ENCODE measurements at places on chromosomes 1 and 21. TPM values are rescaled to one million over a fixed set of nuclear protein-coding genes. Genes with fewer than 3 reads are reported as not detected.

GRCh38 chr1:163959622-163960021 lies 599.4 kb upstream of the PBX1 start:
- H3K4me1 ChIP-seq: no peaks in the 10 kb centered on the region
- peaks cover under 1% of the 10 kb centered on the region for H3K36me3 ChIP-seq
- no peak overlapping the region for H3K27ac ChIP-seq
- DNase-seq: no peak
- no peak overlapping the region for H3K4me3 ChIP-seq
- H3K27me3 ChIP-seq: no peaks in the 10 kb centered on the region

DNA sequence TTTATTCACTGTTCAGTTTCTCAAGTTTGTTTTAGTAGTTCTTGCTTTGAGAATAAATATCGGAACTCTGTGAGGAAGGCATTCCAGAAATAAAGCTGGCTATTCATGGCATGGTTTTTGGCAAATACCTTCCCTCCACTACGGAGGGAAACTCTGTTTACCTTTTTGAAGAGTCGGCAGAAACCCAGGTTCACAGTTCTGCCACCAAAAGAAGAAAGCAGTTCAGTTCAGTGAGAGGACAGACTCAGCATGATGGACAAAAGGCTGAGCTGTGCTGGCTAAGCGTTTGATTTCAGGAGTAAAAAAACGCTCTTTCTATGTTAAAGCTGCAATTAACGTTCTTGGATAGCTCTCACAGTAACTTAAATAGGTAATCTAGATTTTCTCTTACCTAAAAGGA lies 42.4 kb downstream of the CNN3 start:
- H3K36me3 ChIP-seq: no peaks in the 10 kb centered on the region
- no peak for DNase-seq
- no peaks in the 10 kb centered on the region for H3K27me3 ChIP-seq
- H3K27ac ChIP-seq: no peak overlapping the region
- no peak overlapping the region for H3K4me3 ChIP-seq

DNA sequence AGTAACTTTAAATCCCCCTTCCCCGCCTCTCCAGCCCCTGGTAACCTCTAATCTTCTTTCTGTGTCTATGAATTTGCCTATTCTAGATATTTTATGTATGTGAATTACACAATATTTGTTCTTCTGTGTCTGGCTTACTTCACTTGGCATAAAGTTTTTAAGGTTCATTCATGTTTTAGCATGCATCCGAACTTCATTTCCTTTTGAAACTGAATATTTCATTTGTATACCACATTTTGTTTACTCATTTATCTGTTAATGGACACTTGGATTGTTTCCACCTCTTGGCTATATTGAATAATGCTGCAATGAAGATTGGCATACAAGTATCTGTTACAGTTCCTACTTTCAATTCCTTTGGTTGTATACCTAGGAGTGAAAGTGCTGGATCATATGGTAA lies 205.3 kb downstream of the TM2D1 start:
- H3K4me1 ChIP-seq: no peaks in the 10 kb centered on the region
- no peak overlapping the region for H3K4me3 ChIP-seq
- H3K27ac ChIP-seq: no peak overlapping the region
- no peak for DNase-seq
- H3K36me3 ChIP-seq: no peaks in the 10 kb centered on the region

- no peak overlapping the region for H3K4me3 ChIP-seq
- H3K4me1 ChIP-seq: no peaks in the 10 kb centered on the region
- H3K36me3 ChIP-seq: no peaks in the 10 kb centered on the region
- H3K27ac ChIP-seq: no peak overlapping the region
- peaks cover 16% of the 10 kb centered on the region for H3K27me3 ChIP-seq
Measured at GRCh38 chr1:22611530-22611947, 24.9 kb upstream of the C1QA start.

GRCh38 chr1:222047366-222047765 lies 305.5 kb upstream of the DUSP10 start:
- DNase-seq: no peak
- H3K4me3 ChIP-seq: no peak overlapping the region
- no peaks in the 10 kb centered on the region for H3K27me3 ChIP-seq
- H3K4me1 ChIP-seq: peaks cover 21% of the 10 kb centered on the region

DNA sequence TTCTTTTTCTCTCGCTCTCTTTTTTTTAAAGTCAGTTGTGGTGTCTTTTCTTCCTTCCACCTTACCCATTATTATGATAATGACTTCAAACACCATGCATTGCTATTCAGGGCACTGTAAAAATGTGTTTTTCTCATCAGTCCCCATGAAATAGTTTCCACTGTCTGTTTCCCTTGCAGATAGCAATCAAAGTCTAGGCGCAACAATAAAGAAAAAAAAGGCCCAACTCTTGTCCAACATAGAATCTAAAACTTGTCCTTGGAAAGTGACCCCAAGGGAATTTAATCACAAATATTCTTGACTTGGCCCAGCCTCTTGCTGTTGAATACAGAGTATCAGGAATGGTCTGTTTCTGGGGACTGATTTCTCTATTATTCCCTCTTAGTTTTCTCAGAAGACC lies 382.5 kb downstream of the PLPP3 start:
- no peak overlapping the region for H3K27ac ChIP-seq
- no peak overlapping the region for H3K4me3 ChIP-seq
- no peak for DNase-seq
- no peaks in the 10 kb centered on the region for H3K4me1 ChIP-seq
- H3K36me3 ChIP-seq: no peaks in the 10 kb centered on the region

DNA sequence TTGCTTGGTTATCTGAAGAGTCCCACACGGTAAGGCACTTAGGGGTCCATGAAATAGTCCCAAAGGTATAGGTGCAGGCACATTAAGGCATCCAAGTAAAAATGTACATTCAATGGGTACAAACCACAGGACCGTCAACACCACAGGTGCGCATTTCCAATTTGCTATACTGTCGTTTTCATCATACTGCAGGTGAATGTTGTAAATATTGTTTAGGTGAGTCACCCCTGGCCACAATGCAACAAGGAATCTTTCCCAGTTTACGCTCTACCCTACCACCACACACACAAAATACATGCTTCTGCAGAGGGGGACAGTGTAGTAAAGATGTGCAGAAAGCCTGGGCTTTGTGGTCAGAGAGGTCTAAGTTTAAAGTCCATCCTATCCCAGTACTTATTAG lies 13.7 kb downstream of the CADM3 start:
- peaks cover 59% of the 10 kb centered on the region for H3K27me3 ChIP-seq
- H3K4me1 ChIP-seq: peaks cover 2% of the 10 kb centered on the region
- no peak overlapping the region for H3K4me3 ChIP-seq
- no peak overlapping the region for H3K27ac ChIP-seq
- no peaks in the 10 kb centered on the region for H3K36me3 ChIP-seq
- DNase-seq: no peak

DNA sequence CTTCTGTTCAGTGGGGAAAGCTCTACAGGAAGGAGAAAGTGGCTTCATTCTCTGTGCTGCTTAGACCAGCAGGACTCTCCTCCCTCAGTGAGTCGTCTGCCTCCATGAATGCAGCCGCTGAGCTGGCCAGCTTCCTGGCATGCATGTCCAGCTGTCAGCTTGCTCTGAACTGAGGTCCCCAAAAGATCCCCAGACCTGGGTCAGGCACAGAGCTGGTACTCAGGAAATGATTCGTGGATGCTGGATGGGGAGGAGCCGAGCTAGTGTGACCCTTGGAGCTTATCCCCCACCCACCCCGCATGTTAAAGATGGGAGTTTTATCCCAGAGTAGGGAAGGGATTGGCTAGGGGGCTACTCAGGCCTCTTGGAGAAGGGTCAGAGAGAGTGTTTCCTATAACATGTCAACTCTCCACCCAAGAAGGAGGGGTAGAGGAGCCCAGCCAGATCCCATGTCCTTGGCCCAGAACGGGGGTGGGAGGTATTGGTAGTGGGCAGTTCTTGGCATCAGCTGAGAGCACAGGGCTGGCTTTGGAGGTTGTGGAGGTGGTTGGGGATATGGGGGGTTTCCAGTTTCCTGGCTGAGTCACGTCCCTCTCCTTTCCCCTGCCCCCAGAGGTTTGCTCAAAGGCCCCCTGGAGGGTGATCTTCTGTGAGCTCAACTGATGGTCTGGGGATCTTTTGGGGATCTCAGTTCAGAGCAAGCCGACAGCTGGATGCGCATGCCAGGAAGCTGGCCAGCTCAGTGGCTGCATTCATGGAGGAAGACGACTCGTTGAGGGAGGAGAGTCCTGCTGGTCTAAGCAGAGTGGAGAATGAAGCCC lies 110.1 kb downstream of the FOXD2 start:
- no peaks in the 10 kb centered on the region for H3K4me1 ChIP-seq
- peaks cover 11% of the 10 kb centered on the region for H3K27me3 ChIP-seq
- no peak overlapping the region for H3K27ac ChIP-seq
- no peak overlapping the region for H3K4me3 ChIP-seq
- H3K36me3 ChIP-seq: no peaks in the 10 kb centered on the region
- DNase-seq: no peak

DNA sequence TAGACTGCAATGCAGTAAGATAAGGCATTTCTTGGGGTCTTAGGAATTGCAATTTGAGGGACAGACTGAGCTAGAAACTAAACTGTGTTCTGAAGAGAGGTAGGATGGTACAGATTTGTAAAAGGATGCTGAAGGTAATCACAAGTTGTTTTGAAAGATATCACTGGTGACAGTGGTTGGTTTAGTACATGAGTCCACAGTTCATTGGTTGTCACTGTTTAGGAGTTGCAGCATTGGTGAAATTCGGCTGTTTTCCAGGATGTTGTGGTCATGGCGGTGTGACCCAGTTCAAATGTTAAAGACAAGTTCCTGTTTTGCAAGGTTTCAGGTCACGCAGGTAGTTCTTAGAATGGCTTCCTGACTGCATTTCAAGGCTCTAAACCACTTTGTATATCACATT lies 292.8 kb upstream of the B3GALT2 start:
- peaks cover 24% of the 10 kb centered on the region for H3K36me3 ChIP-seq
- H3K27ac ChIP-seq: peak overlapping the region; percentile 96
- H3K4me3 ChIP-seq: peak overlapping the region; percentile 18
- peaks cover 50% of the 10 kb centered on the region for H3K4me1 ChIP-seq
- H3K27me3 ChIP-seq: no peaks in the 10 kb centered on the region

- H3K4me3 ChIP-seq: no peak overlapping the region
- DNase-seq: peak; percentile 61
- H3K4me1 ChIP-seq: peaks cover 24% of the 10 kb centered on the region
- H3K27ac ChIP-seq: peak overlapping the region; percentile 80
Measured at GRCh38 chr1:36350659-36351226, 27.3 kb upstream of the EVA1B start.

DNA sequence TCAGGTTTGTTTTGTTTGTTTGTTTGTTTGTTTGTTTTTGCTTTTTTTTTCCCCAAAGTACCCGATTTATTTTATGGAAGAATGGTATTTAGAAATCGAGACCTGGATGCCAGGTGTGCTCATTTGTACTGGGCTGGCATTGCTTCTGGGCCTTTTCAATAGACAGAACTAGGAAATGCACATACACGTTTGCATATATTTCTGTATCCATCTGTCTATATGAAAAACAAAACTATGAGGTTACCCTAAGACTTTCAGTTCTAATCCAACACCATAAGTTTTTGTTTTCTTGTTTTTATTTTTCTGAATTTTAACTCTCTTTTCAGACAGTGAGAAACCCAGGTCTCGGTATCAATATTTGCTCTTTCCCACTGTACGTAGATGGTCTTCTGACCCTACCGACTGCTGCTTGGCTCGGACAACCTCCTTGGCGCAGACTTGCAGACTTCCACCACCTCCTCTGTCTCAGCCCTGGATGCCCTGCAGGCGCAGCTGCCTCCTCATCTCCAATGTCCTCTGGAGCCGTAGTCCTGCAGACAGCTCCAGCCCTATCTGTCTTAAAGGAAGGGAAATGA lies 171.7 kb downstream of the NEK7 start:
- DNase-seq: no peak
- H3K27ac ChIP-seq: no peak overlapping the region
- H3K27me3 ChIP-seq: peaks cover 6% of the 10 kb centered on the region
- H3K4me3 ChIP-seq: no peak overlapping the region
- H3K4me1 ChIP-seq: no peaks in the 10 kb centered on the region

DNA sequence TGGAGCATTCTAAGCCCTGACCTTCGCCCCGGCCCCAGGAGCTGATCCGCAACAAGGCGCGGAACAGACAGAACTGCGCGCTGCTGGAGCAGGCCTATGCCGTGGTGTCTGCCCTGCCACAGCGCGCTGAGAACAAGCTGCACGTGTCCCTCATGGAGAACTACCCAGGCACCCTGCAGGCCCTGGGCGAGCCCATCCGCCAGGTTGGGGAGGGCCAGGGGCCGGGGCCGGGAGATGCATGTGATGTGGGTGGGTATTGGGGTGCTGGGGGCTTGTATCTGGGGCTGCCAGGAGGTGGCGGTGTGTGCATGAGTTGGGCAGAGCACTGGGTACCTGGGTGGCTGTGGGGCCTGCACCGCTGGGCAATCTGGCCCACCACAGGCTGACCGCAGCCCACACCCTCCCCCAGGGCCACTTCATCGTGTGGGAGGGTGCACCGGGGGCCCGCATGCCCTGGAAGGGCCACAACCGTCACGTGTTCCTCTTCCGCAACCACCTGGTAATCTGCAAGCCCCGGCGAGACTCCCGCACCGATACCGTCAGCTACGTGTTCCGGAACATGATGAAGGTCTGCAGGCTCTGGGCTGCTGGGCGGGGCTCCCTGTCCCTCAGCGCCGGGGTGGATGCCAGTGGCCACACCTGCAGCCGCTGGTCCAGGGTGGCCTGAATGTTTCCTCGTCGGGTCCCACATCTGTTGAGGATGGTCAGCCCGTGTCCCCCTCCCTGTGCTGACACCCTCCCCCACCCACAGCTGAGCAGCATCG lies 65.8 kb downstream of the TRIM11 start:
- DNase-seq: peak; percentile 24
- H3K4me1 ChIP-seq: no peaks in the 10 kb centered on the region
- peaks cover 6% of the 10 kb centered on the region for H3K36me3 ChIP-seq
- no peak overlapping the region for H3K27ac ChIP-seq

GRCh38 chr1:112044745-112045144 lies 55.3 kb upstream of the KCND3 start:
- DNase-seq: no peak
- no peaks in the 10 kb centered on the region for H3K4me1 ChIP-seq
- H3K27ac ChIP-seq: no peak overlapping the region
- peaks cover 5% of the 10 kb centered on the region for H3K27me3 ChIP-seq
- no peaks in the 10 kb centered on the region for H3K36me3 ChIP-seq

DNA sequence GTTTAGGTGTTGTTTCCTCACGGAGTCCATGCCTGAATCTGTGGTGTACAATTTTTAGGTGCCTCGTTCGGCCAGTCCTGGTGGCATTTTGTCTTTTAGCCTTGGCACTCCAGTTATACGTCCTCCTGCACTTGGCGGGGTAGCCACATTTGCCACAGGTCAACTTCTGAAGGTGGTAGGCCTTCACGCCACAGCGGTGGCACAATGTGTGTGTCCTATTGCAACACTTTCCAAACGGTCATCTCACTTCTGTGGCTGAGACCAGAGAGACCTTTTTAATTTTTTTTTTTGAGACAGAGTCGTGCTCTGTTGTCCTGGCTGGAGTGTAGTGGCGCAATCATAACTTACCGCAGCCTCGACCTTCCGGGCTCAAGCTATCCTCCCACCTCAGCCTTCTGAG lies 49.1 kb downstream of the CAMTA1 start:
- H3K4me3 ChIP-seq: no peak overlapping the region
- H3K27me3 ChIP-seq: no peaks in the 10 kb centered on the region
- H3K27ac ChIP-seq: no peak overlapping the region

- no peak overlapping the region for H3K4me3 ChIP-seq
- H3K36me3 ChIP-seq: no peaks in the 10 kb centered on the region
- no peak for DNase-seq
Measured at GRCh38 chr1:205577874-205578658, 53.7 kb downstream of the ELK4 start.

BCL2L15 gene
- 0.40 TPM for total RNA-seq

TNNT2 gene
- total RNA-seq: not detected

TRIM33 gene
- total RNA-seq: 35.6 TPM

CLDN14 gene
- not detected for total RNA-seq

PAQR6 gene
- 4.7 TPM for total RNA-seq

KISS1 gene
- total RNA-seq: not detected

KPRP gene
- total RNA-seq: not detected

DCST2 gene
- 0.36 TPM for total RNA-seq

NGF gene
- total RNA-seq: not detected

HES3 gene
- not detected for total RNA-seq

Data from activated CD8-positive, alpha-beta T cell treated with anti-CD3 and anti-CD28 coated beads for 36 hours (primary cell).